HS-27A (cell line): ENCODE measurements at places on chromosomes 3 and 15.

- no peak for DNase-seq
These were observed 24.2 kb upstream of the NEO1 start for GRCh38 chr15:73028031-73028430.

GRCh38 chr3:165835431-165835830, 1.8 kb downstream of the BCHE start:
- DNase-seq, result no peak

- no peak for DNase-seq
These were observed 16.7 kb downstream of the TPRG1 start for GRCh38 chr3:189188466-189188865.

DNA sequence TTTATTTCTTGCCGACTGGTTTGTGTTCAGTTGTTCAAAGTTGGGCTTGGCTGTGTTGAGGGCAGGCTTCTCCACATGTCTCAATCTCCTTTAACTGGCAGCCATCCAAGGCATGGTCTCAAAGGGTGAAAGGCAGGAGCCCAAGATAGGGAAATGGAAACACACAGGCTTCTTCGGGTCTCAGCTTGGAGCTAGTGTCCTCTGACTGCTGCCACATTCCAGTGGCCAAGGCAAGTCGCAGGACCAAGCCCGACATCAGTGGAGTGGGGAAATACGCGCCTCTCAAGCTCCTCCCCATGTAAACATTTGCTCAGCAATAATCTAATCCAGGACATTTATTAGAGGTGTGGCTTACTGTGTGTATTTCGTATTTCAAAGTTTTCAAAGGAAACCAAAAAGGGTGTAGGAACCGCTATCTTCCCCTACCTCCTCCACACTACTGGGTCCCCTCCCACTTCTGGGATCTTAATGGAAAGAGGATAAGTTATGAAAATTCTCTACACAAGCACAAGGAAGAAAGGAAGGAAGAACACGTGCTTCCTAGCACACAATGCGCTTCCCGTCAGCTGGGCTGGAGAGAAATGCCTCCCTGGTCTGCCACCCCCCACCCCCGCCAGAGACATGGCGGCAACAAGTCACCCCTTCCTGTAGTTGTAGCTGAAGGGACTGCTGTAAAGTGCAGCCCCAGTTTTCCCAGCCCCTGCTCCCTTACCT, 181.7 kb downstream of the FAM43A start:
- no peak for DNase-seq

- DNase-seq, result no peak
These were observed 32.2 kb downstream of the CD276 start for GRCh38 chr15:73716417-73716816.

DNA sequence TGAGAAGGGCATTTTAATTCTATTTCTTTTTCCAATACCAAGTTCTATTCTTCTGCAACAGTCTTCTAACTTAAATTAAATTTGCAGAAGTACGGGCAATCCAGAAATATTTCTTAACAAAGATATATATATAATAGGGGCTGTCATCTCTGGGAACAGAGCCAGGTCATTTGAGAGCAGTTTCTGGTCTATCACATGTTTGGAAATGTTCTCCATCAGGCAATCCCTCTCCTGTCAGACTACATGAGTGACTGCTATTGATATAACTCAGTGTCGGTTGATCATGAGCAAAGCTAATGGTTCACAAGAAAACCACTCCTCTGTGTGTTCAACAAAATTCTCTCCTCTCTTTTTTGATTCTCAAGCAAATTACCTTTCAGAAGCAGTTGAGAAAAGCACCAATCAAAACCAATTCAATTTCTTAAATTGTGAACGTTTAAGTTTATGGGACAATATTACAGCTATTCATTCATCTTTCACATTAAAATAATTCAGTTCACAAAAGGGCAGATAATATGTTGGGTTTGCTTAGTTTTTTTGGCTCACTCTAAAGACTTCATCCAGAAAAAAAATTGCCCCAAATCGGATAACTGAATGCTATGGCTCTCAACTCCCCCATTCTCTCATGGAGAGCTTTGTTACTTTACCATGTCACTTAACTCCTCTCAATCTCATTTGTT, 152.9 kb upstream of the TGFBR2 start:
- DNase-seq, result no peak

DNA sequence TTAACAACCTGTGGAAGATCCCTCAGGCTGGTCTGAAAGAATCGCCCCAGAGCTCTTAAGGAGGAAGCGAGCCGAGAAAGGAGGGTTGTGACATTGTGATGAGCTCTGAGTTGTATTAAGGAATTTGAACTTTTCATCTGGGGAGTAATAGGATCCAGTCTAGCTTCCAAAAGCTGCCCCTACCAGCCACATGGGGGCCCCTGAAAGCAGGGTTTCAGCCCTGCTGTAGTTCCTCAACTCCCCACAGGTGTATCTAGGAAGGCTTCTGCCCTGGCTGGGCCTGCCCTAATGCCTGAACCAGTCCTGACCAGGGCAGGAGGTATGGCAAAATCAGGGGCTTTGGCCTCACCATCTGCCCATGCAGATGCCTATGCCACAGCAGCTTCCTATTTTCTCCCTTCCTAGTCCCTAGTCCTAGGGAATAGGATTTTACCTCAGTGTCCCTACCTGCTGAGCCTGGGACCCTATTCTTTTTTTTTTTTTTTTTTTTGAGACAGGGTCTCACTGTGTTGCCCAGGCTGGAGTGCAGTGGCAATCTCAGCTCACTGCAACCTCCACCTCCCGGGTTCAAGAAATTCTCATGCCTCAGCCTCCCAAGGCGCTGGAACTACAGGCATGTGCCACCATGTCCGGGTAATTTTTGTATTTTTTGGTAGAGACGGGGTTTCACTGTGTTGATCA, 5.0 kb upstream of the AP3S2 start:
- no peak for DNase-seq

DNA sequence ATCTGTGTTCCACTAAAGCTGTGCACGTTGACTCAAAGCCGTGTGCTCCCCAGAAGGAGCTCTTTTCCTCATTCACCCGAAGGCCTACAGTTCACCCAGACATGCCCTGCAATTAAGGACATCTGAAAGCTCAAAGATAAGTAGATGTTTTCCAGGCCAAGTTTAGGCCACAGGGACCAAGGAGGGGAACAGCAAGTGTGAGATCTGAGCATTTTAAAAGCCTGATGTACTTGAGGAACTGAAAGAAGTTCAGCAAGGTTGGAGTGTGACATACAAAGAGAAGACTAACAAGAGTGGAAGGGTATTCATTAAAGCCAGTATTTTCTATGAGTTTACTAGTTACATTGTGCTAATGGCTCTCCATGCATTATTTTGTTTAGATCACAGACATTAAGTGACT, 68.0 kb downstream of the CASR start:
- DNase-seq, result no peak

- no peak for DNase-seq
These were observed 20.1 kb upstream of the MCF2L2 start for GRCh38 chr3:183448369-183449128.

GRCh38 chr3:38257583-38257982, 8.0 kb upstream of the SLC22A13 start:
- DNase-seq, result no peak

GRCh38 chr3:123152687-123153086, 49.1 kb upstream of the SEC22A start:
- no peak for DNase-seq

DNA sequence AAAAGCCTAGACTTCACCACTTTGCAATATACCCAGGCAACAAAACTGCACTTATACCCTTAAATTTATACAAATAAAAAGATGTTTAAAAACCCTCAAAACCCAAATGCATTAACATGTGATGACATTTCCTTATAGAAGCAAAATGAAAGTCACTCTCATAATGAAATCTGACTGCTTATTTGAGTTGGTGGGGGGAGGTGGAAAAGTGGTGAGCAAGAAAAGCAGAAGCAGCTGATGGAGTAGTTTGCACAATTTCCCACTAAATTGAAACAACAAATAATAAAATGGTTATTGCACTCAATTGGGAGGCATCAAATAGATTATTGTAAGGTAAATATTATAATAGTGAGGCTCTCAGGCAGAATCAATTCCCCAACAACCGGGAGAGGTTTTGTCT, 54.0 kb upstream of the GADL1 start:
- no peak for DNase-seq

DNA sequence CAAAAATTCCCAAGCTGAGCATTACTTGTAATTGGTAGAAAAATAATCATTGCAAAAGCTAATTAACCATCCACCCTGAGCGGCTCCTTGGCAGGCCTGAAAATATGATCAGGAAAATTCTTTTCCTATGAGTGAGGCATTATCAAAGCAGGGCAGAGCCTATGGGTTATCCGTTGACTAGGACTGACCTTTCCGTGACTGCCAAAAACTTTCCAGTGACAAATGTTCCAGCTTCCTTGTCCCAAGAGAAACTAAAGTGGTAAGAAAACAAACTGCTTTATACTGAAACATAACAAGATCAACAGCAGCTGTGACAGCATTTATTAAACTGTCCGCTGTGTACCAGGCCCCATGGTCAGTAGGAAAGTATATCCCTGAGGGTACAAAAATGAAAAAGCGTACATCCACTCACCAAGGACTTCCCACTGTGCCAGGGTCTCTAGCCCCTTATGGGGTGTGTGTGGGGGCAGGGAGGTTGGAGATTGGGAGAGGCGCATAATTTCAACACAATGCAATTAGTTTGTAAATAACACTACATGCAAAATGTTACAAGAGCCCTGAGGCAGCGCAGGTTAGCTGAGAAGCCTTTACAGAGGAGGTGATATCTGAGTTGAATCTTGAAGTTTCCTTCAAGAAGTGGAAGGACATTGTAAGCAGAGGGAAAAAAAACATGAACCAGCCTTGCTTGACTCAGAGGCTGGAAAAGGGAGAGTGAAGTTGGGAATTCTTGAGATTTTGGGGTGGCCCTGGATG, 8.5 kb downstream of the LIPC start:
- peak; percentile 58 for DNase-seq

DNA sequence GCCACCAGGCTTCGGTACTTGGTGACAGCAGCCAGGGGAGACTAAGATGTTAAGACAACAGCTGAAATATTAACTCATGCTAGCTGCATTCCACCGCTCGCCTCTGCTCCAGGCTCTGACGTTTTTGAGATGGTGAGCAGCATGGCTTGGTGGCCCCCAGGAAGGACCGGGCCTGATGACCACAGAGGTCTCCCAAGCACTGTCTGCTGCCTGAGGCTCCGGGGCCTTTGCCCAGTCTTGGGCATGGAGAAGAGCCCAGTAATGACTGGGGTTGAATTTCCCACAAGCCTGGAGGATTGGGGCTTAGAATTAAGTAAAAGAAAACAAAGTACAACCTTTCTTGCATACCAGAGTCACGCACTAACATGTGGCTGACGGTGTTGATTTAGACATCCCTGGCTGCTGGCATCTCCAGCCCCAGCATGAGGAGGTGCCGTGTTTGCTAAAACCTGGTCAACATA, 243.6 kb upstream of the LYSMD4 start:
- no peak for DNase-seq

- no peak for DNase-seq
These were observed 44.9 kb downstream of the DLEC1 start for GRCh38 chr3:38083871-38084333.

DNA sequence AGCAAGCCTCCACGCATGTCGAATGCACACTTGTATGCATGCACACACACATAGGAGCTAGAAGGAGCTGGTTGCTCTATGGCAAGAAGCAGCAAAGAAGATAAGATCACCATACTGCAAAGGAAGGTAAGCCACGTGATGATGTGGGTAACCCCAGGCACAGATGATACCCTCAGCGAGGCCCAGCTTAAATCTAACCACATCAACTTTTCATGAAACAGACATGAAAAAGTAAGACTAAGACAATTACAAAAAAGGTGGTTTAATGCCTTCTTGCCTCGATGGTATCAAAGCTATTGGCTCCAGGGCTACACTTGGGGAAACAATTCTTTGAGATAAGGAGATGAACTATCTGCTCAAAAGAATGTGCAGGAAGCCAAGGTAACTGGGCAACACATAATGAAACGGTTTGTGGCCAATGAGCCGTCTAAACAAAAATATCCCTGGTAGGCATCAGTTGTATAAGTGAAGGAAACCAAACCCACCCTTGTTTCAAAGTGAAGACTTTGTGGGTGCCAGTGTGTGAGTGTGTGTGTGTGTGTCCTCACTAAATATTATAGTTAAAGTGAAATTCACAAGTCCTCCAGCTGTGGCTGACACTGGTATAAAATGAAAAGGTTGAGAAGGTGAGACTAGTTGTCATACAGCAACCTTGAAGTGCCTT, 365.7 kb upstream of the ICE2 start:
- no peak for DNase-seq

- no peak for DNase-seq
These were observed 41.9 kb upstream of the PRR20G start for GRCh38 chr3:127329631-127330285.

DNA sequence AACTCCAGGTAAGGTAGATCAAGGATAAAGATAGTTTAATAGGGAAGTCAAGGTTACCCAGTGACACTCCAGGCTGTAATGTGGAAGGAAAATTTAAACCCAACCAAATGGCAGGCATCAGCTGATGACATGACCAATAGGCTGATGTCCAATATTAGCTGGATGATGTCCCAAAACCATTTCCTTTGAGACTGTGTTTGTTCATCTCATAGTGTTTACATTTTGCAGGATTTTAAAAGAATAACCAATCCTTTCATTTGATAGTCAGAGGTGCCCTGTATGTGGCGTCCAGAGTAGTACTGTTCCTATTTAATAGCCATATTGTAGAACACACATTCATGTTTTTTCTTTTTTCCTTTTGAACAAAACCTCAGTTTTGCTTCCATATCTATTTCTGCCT, 23.3 kb upstream of the TMEM158 start:
- no peak for DNase-seq

DNA sequence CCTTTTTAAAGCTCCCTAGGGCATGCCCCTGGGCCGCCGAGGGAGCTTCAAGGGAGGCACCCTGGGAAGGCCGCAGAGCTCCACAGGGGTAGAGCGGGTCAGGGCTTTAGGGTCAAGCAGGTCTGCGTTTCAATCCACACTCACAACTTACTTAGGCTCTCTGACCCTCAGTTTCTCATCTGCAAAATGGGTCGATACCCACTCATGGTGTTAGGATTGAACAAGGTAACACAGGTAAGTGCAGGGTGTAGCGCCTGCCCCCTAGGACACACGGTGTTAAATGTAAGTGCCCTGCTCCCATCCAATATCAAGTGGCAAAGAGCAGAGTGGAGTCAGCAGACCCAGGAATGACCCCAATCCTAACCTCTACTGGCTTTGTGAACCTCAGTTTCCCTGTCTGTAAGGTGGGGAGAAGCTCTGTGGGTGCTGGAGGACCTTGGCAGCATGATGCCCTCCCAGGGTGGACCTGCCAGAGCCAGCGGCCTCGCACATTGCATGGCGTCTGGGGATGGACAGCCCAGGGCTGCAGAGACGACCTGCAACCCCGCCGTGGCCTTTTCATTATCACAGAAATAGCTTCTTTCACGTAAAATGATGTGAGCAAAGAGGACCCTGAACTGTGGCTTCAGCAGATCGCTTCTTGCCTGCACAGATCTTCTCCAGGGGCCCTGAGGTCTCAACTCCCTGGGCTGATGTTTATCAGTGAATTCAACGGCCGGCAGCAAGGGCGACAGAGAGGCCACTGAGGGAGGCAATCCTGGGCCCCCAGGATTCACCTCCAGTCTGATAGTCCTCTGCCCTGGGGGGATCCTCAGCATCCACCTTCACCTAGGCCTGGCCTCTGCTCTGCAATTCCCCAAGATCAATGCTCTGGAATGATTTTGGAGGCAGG, 138.5 kb downstream of the CHSY1 start:
- DNase-seq, result no peak

GRCh38 chr15:79283252-79284048, 928 bp downstream of the ANKRD34C start:
- no peak for DNase-seq

- no peak for DNase-seq
These were observed 11.0 kb upstream of the OSBPL11 start for GRCh38 chr3:125606291-125606690.
